ENCODE measurements at places on chromosomes 7 and 10.

DNA sequence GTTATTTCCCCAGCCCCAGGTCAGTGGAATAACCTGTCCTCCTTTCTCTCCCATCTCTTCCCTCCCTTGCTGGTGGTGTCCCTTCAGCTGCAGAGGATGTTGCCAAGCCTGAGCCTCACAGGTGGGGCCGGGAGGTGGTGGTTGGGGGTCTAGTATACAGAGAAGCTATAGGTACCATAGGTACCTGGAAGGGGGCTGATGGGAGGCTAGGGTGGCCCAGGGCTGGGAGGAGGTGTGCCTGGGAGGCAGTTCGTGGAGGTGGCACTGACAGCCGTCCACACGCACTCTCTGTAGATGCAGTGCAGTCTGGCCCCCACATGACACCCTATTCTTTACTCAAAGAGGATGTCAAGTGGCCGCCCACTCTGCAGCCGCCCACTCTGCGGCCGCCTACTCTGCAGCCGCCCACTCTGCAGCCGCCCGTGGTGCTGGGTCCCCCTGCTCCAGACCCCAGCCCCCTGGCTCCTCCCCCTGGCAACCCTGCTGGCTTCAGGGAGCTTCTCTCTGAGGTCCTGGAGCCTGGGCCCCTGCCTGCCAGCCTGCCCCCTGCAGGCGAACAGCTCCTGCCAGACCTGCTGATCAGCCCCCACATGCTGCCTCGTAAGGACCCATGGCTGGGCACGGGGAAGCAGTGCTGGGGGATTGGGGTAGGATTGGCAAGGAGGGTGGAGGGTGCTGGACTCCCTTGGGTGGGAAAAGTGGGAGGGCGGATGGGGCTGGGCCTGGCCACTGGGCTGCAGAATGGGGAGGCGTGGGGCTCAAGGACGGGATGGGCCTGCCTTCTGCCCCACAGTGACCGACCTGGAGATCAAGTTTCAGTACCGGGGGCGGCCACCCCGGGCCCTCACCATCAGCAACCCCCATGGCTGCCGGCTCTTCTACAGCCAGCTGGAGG lies 9.5 kb downstream of the IRF5 start:
- DNase-seq, result no peak

- no peak for DNase-seq
Observed at GRCh38 chr10:8617792-8618191, 563.3 kb downstream of the GATA3 start.

- no peak for DNase-seq
Observed at GRCh38 chr10:31475519-31475918, 156.5 kb downstream of the ZEB1 start.

DNA sequence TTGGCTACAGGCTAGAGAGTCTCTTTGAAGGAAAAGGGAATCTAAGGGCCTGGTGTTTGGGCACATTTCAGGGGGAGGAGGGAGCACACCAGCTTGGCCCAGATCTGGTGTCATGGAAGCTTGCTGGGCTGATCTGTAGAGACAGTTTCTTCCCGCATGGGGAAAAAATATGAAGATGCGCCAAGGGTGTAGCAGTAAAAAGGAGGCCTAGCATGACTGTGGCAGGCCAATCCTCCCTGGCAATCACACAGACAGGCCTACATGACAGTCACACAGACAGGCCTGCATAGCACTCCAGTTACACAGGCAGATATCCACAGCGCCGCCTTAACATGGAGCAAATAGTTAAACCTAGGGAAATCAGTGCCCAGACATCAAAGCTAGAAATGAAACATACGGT lies 123.6 kb upstream of the KIF5B start:
- no peak for DNase-seq

DNA sequence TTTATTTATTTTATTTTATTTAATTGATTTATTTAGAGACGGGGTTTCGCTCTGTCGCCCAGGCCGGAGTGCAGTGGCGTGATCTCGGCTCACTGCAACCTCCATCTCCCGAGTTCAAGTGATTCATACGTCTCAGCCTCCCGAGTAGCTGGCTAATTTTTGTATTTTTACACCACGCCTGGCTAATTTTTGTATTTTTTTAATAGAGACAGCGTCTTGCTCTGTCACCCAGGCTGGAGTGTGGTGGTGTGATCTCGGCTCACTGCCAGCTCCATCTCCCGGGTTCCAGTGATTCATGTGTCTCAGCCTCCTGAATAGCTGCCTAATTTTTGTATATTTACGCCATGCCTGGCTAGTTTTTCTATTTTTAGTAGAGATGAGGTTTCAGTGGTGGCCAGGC lies 34.2 kb downstream of the AP5Z1 start:
- no peak for DNase-seq

DNA sequence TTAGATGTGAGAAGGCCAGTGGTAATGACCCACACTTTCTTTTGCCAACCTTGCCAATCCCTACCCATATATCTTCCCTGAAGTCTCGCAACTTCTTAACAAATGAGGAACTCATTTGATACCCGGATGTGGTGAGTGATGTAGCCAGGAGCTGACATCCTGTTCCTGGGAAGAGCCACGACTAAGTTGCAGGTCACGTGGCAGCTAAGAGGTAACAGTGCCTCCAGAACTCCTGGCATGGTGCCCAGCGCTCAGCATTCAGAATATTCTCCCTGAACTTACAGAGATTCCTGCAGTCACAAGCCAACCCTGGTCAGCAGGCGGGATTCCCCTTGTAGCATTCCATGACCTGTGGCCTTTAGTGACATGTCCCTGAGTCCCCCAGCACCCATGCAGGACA lies 282.5 kb downstream of the GALNT17 start:
- no peak for DNase-seq

GRCh38 chr7:53500076-53500475 lies 464.6 kb downstream of the POM121L12 start:
- DNase-seq, result no peak

DNA sequence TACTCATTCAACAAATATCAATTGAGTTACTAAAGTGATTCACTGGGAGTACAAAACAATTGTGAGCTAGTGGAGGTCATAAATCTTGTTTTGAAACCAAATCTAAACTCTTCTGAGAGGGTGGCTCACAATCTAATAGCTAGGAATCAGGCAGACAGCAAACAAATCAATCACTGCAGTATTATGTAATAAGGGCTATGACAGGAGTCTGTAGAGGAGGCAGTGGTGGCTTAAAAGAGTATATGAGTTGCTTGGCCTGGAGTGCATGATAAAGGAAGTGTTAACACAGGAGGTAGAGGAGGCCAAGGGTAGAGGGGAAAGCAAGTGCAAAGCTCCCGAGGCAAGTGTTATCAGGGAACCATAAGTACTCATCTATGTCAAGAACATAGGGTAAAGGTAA lies 16.5 kb downstream of the MYPN start:
- DNase-seq, result no peak

DNA sequence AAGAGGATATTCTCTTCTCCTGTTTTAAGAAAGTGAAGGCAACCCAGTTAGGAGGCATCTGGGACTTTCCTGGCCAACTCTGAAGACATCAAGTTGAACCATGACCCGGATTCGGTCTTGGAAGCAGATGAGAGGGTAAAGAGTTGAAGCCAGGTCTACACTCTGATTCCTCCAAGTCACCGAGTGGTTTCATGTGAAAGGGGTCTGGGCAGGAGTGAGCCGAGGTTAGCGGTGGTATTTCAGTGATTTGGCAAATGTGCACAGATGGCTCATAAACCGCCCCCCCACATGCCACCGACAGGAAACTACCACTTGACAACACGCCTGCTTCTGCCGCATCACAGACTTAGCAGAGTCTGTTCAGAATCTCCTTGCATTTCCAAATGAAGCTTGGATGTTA lies 11.4 kb upstream of the REPIN1 start:
- peak; percentile 66 for DNase-seq

GRCh38 chr10:31197886-31198285 lies 121.1 kb upstream of the ZEB1 start:
- no peak for DNase-seq

DNA sequence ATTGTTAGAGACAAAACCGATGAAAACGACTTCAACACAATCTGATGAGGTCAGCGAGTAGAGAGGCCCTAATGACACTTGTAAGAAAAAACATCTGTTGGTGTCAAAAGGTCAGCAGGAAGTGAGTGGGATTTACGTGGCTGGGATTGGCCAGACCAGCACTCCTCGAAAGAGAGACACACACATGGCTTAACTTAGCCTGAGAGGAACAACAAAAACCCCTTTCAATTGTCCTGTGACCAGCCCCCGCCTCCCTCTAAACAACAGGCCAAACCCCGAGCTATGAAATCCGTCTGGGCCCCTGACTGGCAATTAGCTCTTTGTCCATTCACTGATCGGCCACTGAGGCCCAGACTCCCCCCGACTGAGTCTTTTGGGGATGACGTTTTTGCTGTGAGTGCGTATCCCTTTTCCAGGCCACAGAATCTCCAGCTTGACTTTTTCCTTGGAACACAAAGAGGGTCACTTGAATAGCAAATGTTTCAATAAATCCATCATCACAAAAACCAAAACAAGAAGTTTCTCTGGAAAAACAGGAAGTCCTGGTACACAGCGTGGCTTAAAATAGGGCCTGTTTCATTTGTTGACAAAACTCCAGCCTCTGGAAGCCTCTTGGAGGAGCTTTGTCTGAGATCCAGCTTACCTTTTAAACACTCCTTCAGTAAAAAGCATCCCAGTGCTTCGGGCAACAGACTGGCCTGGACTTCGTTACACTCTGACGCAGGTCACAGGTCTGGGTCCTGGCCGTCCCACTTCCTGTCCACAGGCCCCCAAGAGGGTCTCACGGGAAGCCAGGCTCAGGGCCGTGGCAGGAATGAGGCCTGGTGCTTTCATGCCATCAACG lies 103.0 kb downstream of the CTBP2 start:
- no peak for DNase-seq

DNA sequence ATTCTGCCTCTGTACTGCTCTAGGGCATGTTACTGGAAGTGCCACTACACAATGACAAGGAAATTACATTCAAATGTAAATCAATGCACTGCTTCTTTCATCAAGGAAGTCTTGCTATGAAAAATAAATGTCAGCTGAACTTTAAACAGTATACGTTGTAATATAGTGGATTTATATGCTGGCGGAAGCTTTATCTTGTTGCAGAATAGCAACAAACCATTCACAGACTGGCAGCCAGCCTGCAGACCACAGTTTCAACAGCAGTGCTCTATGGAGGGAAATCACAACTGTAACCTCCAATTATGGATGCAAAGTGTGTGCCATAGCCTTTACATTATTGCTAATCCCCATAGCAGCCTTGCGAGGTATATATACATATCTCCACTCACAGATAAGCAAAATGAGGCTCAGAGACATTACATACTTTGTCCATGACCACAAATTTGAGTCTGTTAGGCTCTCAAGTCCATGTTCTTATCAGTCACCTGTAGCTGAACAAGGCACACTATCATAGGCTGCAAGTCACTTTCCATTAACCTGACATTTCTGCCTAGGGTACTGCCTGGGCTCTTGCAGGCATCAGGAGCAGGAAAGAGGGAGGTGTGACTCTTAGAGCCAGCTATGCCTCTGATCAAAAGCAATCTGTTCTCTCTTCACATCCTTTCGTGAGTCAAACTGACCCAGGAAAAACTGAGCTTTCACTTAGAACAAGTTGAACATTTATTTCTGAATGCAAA lies 22.6 kb downstream of the COL28A1 start:
- DNase-seq, result no peak

DNA sequence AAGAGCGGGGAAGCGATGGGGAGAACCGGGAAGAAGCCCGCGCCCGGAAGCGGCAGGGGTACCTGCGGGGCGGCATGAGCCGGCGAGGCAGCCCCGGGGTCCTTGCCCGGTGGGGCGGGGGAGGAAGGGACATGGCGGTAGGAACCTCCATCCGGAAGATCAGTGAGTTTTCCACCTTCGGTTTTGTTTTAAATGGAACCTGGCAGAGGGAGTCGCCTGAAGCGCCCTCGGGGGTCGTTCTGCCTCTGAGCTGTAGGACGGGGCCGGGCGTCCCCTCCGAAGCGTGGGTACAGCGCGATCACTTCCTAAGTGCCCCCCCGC lies 471 bp downstream of the PFKP start:
- DNase-seq, result peak; percentile 39

GRCh38 chr7:36459236-36459960 lies 69.7 kb downstream of the ANLN start:
- DNase-seq, result no peak

DNA sequence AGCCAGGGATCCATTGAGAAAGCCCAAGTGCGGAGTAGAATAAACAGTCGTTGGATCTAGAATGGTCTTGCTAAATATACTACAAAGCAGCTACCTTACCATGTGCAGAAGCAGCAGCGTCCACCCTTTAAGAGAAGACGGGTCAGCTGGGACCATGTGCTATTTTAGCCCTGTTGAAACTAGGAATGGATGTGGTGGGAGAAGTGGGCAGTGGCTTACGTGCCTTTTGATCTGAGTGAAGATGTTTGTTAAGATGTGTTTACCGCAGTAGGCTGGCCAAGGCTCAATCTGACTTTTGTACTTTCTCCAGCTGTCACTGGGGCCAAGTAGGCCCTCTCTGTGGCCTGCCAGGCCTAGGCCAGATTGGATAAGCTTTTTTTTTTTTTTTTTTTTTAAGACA lies 9.2 kb downstream of the HABP2 start:
- no peak for DNase-seq

- DNase-seq, result no peak
Observed at GRCh38 chr10:19816411-19817230, at the start of gene PLXDC2. Gene PLXDC2, plus strand, starts transcription at chr10:19816432.

DNA sequence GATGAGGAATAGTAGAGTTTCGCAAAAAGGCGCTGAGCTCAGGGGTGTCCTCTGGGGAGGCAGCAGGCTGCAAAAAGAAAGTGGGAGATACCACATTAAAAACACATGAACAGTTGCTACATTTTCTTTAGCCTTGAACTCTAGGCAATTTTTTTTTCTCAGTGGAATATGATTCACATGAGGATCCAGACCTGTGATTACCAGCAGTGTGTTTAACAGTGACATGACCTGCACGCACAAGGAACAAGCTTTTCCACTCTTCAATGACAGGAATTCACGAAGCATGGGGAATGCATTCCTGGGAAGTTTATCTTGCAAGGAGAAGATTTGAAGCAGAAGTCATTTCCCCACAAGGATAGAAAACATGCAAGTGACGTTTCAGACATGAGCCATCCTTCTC lies 161.6 kb downstream of the ITGA8 start:
- no peak for DNase-seq
